ENCODE measurements at places on chromosomes 1 and 21.

GRCh38 chr1:53890522-53890941 lies 935 bp upstream of the YIPF1 start:
- no peak for DNase-seq

DNA sequence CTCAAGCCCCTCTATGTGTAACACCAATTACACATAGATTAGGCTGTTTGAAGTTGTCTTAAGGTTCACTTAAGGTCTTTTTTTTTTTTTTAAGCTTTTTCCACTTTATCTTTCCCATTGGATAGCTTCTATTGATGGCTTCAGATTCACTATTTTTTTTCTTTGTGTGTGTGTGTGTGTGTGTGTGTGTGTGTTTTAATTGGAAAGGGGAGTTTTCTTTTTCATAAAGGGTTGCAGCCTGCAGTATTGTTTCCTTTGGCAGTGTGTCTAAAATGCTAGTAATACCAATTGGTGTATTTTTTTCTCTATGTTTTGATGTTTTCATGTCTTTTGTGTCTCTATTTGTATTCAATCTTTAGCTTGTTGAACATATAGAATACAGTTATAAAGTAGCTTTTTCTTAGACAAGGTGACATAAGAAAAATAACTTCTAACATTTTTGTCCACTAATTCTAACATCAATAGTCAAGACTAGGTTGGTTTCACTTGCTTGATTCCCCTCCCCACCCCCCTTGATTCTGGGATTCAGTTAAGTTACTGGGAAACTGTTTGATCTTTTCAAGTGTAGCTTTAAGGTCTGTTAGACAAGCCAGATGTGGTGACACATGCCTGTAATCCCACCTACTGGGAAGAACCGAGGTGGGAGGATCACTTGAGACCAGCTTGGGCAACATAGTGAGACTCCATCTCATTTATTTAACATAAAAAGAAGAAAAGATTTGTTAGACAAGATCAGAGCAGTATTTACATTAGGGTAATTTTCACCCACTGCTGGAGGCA lies 21.4 kb downstream of the PRRC2C start:
- no peak for DNase-seq

GRCh38 chr1:64098846-64099582 lies 104.4 kb upstream of the UBE2U start:
- no peak for DNase-seq

GRCh38 chr1:58031416-58031815 lies 515.1 kb downstream of the OMA1 start:
- no peak for DNase-seq

DNA sequence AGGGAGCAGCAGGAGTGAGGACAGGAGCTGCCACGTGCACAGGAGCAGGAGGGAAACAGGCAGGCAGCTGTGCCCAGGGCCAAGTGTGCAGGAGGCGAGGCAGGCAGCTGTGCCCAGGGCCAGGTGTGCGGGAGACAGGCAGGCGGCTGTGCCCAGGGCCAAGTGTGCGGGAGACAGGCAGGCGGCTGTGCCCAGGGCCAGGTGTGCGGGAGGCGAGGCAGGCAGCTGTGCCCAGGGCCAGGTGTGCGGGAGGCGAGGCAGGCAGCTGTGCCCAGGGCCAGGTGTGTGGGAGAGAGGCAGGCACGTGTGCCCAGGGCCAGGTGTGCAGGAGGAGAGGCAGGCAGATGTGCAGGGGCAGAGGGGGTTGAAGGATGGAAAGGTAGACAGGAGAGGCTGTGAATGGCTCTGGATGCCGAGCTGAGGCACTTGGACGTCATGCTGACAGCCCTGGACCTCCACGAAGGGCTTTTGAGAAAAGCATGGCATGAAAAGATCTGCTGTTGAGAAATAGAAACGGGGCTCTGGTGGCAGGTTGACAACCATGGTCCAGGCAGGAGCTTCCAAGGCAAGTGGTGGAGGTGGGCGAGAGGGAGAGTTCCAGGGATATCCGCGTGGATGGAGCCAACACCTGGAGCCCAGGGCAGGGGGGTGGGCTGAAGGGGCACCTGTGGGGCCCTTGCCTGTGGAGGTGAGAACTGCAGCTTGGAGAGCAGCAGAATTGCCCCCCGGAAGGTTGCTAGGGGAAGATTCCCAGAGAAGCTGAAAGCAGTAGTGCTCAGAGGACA lies 19.1 kb upstream of the NPHP4 start:
- no peak for DNase-seq

GRCh38 chr1:91744953-91745639 lies 140.9 kb downstream of the TGFBR3 start:
- DNase-seq, result peak; percentile 6

DNA sequence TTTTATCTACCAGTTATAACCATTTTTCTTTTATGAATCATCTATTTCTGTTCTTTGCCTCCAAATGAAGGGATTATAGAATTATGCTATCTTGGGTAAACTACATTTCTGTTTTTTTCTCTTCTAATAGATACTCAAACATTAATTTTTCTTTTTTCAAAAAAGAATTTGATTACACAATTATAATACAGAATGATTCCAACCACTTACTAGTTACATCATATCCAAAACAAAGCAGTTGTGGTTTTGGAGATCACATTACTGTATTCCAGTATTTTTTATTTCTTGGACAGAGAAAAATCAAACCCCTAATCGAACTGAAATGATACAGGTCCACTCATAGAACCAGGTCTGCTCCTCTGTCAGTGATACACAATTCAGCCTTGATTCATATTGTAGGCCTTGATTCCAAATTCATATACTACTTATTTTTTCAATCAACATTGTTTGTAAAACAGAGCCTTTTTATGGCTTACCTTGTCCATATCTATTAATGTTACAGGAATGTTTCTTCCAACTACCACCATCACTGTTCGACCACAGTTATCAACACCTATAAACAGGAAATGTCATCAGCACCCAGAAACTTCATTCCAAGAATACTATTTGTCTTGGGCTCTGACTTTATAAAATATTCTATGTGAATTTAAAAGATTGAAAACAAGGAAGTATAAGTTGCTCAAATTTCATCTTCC lies 43.2 kb downstream of the GDAP2 start:
- DNase-seq, result no peak

DNA sequence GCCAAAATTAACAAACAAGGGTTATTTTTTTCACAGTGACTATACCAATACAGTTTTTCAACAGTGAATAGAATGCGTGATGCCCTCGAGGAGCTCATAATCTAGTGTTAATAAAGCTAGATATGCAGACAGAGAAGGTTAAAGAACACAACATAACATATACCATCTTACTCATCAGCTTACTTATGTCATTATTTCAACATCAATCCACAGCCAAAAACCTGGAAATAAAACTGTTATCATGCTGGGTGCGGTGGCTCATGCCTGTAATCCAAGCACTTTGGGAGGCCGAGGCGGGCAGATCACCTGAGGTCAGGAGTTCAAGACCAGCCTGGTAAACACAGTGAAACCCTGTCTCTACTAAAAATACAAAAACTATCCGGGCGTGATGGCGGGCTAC lies 6.1 kb downstream of the STX6 start:
- DNase-seq, result no peak

GRCh38 chr1:17805869-17806684 lies 50.9 kb downstream of the ACTL8 start:
- no peak for DNase-seq

GRCh38 chr1:200628223-200628881 lies 7.8 kb upstream of the KIF14 start:
- DNase-seq, result no peak

DNA sequence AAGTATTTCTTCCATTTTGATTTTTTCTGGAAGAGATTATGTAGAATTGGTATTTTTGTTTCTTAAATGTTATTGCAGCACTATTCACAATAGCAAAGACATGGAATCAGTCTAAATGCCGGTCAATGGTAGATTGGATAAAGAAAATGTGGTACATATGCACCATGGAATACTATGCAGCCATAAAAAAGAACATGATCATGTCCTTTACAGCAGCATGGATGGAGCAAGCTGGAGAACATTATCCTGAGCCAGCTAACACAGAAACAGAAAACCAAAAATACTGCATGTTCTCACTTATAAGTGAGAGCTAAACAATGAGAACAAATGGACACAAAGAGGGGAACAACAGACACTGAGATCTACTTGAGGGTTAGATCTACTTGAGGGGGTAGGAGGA lies 5.4 kb downstream of the FGGY start:
- DNase-seq, result no peak

- DNase-seq, result no peak
Observed at GRCh38 chr1:154888757-154889156, 18.7 kb upstream of the KCNN3 start.

DNA sequence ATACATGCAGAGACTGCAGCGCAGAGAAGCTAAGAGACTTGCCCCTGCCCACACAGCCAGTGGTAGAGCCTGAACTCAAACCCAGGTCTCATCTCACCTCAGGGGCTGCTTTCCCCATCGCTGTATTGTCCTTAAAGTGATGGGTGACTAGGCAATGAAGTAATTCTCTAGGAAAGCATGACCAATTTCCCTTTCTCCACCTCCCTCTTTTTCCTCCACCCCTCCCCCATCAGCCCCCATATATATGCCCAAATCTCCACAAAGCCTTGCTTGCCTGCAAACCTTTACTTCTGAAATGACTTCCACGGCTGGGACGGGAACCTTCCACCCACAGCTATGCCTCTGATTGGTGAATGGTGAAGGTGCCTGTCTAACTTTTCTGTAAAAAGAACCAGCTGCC lies at the start of gene IL24:
Gene IL24 (plus strand): TSS at position 269 of the 400 bp plus-strand sequence. CDS start 390 bp downstream, outside the sequence.
- no peak for DNase-seq

DNA sequence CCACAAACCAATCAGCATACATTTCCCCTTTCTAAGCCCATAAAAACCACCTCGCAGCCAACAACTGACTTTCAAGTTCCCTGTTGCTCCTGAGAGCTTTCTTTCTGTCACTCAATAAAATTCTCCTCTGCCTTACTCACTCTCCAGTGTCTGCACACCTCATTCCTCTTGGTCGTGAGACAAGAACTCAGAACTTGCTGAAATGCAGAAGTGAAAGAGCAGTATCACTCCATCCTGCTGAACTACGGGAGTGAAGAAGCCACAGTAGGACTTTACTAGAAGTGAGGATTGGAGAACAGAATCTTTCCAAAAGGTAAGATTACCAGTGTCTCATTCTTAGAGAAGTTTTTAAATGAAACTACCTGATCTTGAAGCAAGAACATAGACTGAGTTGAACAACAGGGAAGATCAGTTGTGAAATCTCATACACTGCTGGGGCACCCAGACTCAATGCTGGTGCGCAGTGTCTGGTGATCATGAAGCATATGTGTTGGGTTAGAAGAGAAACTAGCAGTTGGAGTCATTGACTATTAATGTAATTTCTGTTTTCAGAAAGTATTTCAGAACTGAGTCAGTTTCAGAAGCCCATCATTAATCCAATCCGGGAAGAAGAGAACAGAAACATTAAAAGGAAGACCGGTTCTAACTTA lies 726.9 kb upstream of the TMPRSS15 start:
- no peak for DNase-seq

DNA sequence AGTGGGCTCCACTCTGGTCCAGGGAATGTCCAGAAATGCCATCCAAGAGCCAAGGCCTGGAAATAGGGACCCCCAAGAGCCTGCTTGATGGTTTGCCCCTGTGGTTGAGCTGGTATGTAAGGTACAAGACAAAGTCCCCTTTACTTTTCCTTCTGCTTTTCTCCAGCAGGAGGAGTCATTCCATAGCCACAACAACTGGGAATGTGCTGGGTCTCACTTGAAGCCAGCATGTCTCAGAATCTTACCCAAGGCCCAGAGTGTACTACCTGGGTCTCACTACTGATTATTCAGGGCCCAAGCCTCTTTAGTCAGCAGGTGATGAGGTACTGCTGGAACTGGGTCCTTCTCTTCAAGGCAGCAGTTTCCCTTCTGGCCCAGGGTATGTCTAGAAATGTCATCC lies 62.1 kb upstream of the CD55 start:
- no peak for DNase-seq

DNA sequence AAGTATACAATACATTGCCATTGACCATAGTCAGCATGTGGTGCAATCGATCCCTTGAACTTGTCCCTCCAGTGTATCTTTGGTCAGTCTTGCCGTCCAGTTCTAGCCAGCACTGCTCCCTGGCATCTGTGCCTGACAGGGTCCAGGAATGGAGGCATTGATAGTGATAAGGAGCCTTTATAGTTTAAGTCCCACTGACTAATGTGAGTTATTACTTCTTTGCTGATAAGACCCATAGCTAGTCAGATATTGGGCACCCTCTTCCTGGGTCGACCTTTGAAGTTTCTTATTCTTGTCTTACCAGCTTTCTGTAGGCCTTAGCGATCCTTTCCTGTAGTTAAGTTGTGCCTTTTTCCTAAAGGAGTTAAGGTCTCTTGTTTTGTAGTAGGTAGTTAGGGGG lies 13.0 kb downstream of the UCK2 start:
- DNase-seq, result no peak

DNA sequence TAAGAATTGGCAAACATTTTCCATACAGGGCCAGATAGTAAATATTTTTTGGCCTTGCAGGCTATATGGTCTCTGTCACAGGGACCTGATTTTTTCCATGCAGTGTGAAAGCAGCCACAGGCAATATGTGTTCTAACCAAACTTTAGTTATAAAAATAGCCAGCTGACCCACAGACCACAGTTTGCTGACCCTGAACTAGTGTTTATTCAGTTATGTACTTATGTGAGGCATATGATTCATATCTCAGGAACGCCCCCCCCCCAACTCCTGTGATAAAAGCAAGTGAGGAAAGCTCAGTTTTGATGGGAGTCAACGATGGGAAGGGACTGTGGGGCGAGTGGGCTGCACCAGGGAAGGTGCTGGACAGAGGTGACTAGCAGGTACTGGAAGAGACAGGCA lies 80.1 kb downstream of the HMGB4 start:
- DNase-seq, result no peak

- DNase-seq, result no peak
Observed at GRCh38 chr1:41340655-41341364, 20.4 kb upstream of the FOXO6 start.

DNA sequence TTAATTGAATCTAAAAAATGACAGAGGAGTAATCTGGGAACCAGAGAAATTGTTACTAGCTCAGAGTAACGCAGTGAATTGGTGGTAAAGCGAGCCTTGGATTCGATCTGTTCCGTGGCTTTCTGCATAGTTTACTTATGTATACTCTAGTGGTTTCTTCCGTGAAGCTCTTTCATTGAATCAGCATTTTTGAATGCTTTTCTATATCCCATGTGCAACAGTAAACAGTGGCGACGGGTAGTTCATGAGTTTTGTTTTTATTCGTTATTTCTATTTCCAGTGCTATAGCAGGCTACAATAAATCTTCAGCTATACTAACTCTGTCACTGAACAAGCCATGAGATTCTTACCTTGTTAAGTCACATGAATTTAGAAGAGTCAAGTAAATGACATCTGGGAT lies 14.5 kb upstream of the MAP3K7CL start:
- no peak for DNase-seq

DNA sequence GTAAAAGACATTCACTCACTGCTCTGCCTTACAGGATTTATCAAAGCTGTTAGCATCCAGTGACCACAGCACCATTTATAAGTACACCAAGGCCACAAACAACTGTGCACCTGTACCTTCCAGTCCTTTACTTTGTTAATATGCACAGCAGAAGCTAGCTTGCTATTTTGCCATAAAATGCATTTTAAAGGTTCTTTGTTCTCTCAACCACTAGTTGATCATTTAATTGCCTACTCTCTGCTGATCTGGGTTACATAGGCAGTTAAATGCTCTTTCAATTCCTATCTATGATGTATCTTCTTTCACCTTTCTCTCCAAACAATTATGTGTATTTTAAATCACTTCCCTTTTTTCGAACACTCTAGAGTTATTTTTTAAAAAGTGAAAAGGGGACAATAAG lies 126.4 kb downstream of the SIPA1L2 start:
- DNase-seq, result no peak

GRCh38 chr21:15329191-15329590 lies 264.4 kb upstream of the NRIP1 start:
- no peak for DNase-seq

Data from NCI-H1092 treated with DMSO at 0.1 percent for 48 hours (cell line).